ENCODE measurements at places on chromosomes 6 and 20.

- DNase-seq = no peak
Observed at GRCh38 chr20:20869161-20869775, 156.8 kb upstream of the RALGAPA2 start.

- DNase-seq = no peak
Observed at GRCh38 chr20:7274870-7275269, 507.4 kb downstream of the BMP2 start.

DNA sequence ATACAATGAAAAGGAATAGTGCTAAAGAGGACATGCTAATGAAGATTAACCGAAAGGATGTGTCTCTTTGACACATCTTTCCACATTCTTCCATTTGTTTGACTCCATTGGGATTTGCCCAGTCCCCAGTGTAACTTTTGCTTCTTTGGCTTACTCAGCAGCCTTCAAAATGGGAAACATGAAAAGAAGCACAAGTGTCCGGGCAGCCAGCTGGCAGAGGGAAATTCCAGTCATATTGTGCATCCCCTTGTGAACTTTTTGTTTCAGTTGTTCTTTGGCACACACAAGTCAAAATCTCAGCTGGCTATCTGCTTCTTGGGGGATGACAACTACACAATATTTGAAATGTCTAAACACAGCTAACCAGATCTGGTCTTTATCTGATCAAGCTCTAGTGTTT, 157.4 kb downstream of the OGFRL1 start:
- peak; percentile 20 for DNase-seq

DNA sequence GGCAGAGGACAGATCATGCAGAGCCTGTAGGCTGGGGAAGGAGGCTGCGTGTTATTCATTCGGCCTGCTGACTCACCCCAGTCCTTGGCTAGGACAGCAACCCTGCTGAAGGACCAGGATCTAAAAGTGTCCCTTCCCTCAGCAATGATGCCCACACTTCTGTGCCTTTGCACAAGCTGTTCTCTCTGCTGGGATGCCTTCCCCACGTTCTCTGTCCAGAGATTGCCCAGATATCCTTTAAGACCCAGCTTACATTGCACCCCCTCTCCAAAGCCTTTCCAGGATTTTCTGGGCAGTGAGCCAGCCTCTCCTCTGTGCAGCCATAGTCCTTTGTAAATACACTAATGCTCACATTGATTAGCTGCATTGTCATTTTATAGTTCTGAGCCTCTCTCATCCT, 99.3 kb upstream of the CHD6 start:
- DNase-seq = no peak

DNA sequence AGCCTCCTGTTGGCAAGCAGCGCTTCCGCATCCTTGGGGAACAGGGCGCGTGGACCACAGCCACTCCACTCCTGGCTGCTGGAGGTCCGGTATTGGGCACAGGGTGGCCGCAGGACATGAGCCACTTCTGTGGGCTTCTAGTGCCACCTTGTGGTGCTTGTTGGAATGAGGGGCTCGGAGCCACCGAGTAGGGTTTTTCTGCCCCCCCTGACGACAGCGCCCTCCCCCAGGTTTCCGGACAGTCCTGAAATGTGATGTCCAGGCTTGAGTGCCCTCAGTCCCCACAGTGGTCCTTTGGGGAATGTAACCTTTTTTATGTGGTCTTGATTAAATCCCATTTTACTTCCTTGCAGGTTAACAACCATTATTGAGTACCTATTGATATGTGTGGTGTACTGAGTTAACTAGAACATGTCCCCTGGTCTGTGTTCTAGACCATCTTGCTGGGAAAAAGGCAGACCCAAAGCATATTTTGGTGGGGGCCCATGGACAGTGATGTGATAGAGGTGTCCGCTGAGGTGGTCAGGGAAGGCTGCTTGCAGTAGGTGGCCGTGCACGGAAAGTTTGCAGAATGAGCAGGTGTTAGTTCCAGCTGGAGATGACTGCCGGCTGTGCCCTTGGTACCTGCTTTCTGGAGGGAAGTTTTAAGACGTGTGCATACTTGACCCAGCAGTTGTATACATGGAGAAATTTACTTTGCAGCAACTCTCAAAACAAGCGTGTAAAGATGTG, 70.0 kb downstream of the PTPN1 start:
- DNase-seq = peak; percentile 59

- no peak for DNase-seq
Observed at GRCh38 chr6:10417681-10418104, 2.8 kb upstream of the TFAP2A start.

- DNase-seq = no peak
Observed at GRCh38 chr6:44463728-44464450, 76.4 kb downstream of the CDC5L start.

DNA sequence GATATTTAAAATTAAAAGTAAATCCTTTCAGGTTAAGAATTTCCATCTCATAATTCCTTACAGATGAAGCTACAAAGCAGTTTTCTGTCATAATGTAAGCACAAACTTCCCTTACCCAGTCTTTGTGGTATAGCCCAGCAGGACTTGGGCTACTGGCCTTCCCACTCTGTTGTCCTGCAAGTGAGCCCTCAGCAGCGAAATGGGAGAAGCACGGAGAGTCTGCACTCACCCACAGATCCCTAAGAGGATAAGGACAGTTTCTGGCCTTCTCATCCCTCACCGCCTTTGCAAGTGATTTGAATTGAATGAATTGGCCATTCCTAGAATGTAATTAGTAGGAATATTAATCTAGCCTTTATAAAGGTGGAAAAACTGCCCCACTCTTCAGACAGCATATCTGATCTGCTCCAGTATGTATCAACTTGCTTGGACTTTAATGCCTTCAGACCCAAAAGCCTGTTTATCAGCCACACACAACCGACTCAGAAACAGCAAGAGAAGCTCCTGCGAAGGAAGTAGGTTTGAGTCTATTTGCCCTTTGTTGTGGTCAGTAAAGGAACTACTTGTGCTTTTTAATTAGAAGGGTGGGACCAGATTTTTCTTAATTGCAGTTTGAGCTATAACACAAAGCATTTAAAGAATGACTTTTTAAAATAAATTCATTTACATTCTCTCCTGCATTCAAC, 29.9 kb upstream of the PRDM1 start:
- DNase-seq = no peak

- DNase-seq = no peak
Observed at GRCh38 chr20:52923123-52923937, 48.8 kb upstream of the TSHZ2 start.

- DNase-seq = no peak
Observed at GRCh38 chr6:140854318-140854717, 1278.4 kb upstream of the GJE1 start.

- DNase-seq = no peak
Observed at GRCh38 chr6:109308018-109308492, 74.2 kb downstream of the CD164 start.

- DNase-seq = no peak
Observed at GRCh38 chr6:37558646-37559045, 59.0 kb upstream of the CCDC167 start.

- no peak for DNase-seq
Observed at GRCh38 chr6:143039548-143039947, 21.1 kb upstream of the AIG1 start.

DNA sequence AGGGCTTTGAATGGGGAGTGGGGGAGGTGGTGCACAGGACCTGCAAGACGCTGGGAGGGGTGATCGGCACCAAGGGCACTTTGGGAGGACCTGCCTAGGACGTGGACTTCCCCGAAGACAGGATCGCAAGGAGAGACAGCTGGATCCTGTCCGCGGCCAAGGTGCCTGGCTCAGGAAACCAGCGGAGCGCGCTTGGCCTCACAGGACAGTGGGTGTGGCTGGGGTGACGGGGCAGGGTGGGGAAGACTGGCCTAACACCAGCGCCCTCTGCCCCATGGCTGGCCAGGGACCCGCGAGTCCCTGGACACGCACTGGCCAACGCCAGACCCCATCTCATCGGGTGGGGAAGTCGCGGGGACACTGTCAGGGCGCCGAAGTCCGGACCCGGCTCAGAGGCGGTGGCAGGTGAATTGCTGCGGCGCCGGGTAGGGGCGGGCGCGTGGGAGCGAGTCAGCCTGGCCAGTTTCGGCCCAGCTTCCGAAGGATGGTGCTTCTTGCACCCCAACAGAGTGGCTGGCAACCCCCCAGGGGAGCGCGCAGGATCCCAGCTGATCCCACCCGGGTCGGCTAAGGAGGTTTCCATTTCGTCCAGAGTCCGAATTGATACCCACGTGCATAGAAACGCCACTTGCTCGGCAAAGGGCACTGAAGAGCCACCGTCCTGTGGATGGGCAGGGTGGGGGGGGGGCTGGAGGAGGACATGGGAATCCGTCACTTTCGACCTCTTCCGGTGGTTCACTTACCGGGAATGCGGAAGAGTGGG, 785 bp upstream of the THBD start:
- no peak for DNase-seq

GRCh38 chr20:54127855-54128574, 45.8 kb downstream of the CYP24A1 start:
- DNase-seq = no peak

DNA sequence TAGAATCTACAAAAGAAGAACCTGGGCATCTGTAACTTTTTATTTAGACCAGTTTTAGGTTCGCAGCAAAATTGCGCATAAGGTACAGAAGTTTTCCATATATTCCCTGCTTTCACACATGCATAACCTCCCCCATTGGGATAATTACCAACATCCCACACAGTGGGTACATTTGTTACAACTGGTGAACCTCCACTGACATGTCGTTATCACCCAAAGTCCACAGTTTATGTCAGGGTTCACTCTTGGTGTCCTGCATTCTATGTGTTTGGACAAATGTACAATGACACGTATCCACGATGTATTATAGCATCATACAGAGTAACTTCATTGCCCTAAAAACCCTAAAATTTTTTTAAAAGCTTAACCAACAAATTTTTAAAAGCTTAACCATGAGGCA, 109.7 kb downstream of the SMLR1 start:
- DNase-seq = no peak

- DNase-seq = no peak
Observed at GRCh38 chr20:47686545-47686944, 98.7 kb downstream of the SULF2 start.

DNA sequence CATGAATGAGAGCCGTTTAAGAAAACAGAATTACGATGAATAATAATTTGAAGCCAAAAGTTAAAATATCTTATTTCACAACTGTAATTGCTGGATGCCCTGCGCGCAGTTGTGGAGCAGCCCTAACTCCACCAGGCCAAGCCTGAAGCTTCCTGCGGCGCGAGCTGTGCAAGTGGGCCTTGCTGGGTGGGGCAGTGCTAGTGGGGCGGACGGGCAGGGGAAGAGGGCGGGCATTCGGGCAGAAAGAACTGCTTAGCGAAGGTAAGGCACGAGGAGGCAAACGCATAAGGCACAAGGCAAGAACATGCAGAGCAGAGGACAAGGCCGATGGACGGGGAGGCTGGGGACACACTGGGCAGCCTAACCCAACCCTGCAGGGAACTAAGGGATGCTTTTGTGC, 2.3 kb downstream of the HLA-DQB2 start:
- DNase-seq = no peak

DNA sequence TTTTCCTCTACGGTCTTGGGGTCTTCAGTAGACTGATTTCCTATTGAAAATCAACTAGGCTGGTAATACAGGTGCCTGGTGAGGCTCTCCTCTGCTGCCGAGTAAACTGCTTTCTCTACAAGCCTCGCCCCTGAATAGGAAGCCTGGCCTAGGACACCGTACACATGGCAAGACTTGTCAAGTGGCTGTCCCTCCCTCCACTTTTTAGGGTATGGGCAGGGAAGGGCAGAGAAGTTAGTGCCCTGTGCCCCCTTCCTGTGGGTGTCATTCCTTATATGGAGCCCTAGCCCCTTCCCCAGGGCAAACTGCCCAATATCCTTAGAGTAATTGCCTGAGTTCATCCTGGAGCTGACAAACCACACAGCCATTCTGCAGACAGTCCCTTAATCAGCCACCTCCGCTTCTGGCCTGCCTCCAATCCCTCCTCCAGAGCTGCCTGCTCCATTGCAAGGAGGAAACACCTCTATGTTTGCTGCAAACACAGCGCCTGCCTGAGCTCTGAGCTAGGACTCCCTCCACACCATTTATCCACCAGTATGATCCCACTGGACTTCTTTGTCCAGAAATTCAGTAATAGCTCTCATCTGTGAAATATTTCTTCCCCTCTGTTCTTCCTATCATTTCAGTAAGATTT, 93.1 kb downstream of the CHD6 start:
- peak; percentile 96 for DNase-seq

DNA sequence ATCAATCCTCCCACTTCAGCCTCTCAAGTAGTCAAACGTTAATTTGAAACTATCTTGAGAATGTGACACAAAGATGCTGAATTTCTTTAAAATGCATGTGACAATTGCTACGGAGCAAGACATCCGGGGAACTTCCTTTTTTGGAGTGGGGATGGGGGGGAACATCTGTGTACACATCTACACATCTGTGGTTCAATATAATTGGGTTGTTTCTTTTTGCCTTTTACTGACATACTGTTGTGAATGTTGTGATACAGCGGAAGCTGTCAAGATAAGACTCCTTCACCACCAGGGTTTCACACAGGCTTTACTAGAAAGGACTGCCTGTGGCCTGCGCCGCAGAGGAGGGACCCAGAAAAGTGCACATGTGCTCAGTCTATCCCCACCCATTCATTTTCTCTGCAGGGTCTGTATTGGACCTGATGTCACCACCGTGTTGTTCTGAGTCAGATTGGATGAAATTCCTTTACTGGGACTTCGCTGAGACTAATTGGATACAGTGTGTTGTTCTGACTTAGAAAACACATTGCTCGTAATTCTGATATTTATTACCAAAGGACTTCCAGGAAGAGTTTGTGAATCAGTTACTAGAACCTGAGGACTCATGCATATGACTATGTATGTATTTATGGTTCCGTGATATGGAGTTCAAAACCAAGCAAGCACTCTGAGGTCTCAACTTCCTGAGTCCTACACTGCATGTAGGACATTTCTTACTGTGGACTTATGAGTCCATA, 98.7 kb upstream of the SGK1 start:
- no peak for DNase-seq

DNA sequence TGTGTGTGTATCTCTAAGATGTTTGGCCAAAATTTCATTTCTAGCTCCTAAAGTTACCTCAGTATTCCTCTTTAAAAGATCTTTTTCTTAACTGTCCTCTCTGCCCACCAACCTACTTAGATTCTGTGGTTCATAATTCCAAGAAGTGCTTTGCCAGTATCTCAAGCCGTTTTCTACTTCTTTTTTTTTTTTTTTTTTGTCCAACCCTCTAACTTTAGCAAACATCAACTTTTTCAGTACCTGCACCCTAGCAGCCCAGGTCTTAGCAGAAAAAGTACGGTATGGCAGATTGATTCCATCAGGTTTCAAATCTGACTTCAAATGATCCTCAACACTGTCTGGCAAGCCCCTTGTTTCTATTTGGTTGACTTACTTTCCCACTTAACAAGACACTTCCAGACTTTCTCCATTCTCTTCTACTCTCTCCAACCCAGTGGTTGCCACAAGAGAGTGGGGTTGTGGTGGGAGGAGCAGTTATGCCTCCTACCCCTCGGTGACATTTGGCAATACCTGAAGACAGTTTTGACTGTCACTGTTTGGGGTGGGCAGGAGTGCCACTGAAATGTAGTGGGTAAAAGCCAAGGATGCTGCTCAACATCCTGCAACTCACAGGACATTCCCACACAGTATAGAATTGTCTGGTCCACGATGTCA, 10.8 kb upstream of the MAN1A1 start:
- DNase-seq = no peak

GRCh38 chr6:53579338-53579737, 34.4 kb upstream of the GCLC start:
- no peak for DNase-seq

- DNase-seq = no peak
Observed at GRCh38 chr20:17511401-17511800, 19.8 kb downstream of the BFSP1 start.

- no peak for DNase-seq
Observed at GRCh38 chr20:24868396-24868927, 80.6 kb upstream of the CST7 start.
